Natural killer cell (primary cell): ENCODE measurements at places on chromosomes 13 and 19. TPM values are rescaled to one million over a fixed set of nuclear protein-coding genes. Genes with fewer than 3 reads are reported as not detected.

The PRODH2 gene
- total RNA-seq, result not detected

The NRTN gene
- total RNA-seq, result 0.34 TPM

The MPND gene
- 31.1 TPM for total RNA-seq

The SIAH3 gene
- total RNA-seq, result not detected

The NLRP7 gene
- not detected for total RNA-seq

The LYPD5 gene
- total RNA-seq, result not detected

DNA sequence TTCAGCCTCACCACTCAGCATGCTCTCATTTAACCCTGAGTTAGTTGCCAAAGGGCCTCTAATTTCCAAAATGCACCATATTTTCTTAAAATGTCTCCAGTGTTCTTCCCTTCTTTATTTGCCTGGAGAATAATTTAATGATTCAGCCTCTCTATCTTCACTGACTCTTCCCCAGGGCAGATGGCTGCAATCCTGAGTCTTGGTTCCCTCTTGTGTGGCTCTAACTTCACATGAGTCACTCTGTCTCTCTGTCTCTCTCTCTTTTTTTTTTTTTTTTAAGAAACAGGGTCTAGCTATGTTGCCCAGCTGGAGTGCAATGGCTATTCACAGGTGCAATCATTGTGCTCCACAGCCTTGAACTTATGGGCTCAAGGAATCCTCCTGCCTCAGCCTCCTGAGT lies 251.4 kb downstream of the VWA8 start:
- no peak for DNase-seq

DNA sequence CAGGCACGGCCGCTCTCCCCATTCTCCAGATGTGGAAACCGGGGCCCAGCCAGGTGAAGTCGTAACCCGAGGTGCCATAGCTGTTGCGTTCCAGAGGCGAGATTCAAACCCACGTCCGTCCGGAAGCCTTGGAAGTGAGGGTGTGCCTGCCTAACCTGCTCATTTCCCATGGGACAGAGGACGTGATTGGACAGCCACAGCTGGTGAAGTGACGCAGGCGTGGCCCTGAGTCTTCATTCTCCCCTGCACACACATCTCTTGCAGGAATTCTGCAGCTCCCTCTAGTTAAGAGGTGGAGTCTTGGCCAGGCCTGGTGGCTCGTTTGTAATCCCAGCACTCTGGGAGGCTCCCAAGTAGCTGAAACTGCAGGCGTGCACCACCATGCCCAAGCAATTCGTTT lies 16.8 kb downstream of the MEIS3 start:
- no peak for DNase-seq

DNA sequence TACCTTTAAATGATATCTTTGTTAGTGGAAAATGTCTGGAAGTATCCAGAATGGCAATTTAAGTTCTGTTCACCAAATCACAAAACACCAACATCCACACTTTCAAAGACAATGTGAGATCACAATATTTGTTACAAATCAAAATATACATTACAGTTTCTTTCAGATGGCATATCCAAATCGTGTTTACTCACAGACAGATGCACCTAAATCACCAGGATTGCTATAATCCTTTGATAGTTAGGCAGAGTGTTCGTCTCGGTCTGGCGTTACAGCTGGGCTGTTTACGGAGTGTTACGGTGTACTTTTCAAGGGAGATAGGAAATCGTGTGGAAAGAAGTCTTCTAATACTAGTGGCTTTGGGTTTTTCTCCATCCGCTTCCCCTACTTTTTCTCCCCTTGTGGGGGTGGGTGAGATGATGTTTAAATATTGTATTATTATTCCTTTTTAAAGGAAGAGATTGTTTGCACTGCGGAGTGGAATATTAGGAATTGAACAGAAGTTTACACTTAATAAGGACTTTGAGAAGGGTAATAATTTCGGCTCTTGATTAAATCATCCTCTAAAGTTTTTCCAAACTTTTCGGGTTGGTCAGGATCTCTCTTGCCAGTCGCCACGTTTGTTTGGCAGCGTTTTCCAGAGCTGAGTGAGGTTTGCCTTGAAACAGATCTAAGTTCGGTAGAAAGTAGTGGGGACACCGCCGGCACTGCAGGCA lies 1.8 kb downstream of the MAB21L1 start:
- no peak for DNase-seq

GRCh38 chr13:38514575-38514974 lies 164.9 kb downstream of the UFM1 start:
- no peak for DNase-seq

DNA sequence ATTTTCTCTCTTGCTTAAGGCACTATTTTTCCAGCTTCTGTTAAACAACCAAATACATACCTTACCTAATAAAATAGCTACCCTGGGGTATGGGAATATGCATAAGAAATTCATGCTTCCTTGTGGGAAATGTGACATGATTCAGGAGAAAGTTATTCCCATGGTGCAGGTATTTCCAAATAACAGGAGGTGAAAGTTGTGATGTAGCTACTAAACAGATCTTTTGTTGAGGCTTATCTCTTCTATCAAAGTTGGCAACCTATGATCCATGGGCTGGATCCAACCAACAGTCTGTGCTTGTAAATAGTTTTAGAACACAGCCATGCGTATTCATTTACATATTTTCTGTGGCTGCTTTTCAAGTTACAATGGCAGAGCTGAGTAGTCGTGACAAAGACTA lies 177.8 kb upstream of the NBEA start:
- no peak for DNase-seq

DNA sequence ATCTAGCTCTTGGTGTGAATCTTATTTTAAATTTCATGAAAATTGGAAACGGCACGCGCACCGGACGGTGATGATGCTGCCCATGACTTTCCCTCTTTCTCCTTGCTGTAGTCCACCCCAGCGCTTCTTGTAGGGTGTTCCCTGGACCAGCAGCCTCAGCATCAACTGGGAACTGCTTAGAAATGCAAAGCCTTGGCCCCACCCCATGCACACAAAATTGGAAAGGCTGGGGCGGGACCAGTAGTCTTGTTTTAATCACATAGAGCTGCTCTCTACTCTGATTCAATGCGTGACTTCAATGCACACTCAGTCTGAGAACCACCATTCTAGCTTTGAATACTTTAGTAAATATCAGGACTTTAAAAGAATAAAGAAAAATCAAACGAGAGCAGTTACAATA lies 427.1 kb downstream of the EFNB2 start:
- DNase-seq, result no peak

DNA sequence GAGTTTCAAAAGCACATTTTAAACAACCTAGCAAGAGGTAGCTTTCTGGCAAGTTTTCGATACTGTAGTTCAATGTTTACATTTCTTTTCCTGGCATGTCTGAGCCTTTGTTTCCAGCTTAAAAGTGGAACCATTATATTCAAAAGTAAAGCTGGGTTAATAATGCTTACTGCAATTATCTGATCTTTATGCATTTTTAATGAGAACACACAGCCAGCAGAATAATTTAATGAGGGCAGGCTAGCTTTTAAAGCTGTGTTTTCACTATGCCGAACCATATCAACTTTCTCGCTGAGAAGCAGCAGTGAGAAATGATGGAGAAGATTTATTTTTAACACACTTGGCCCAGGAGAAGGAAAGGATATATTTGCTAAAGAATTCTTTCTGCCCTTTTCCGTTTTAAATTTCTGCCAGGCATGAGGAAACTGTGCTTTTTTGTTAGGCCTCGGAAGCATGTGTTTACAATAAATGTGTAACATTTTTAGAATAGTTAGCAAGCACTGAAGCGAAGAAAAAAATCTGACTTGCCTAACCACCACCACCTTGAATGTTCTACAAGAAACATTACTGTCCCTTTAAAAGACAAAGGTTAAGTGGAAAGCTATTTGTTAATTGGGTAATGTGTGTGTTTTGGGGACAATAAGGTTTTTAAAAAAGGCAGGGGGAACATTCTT lies 1.0 kb downstream of the MBNL2 start:
- DNase-seq, result no peak

DNA sequence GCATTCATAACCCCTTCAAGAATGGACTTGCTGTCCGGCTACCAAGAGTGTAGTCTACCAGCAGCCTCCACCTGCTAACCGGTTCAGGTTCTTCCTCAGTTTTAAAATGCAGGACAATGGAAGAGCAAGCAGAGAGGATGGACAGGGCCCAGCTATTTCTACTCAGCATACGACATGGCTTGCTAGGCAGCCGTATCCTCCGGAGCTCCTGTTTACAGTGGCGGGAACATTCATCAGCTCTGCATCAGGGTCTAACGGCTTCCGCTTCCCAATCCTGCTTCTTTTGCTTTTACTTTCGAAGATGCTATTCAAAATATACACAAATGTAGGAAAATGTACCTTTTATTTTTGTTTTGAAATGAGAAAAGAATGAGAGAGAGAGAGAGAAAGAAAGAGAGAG lies 118.5 kb downstream of the TRPC4 start:
- DNase-seq, result no peak

GRCh38 chr13:51731759-51732158 lies 72.2 kb downstream of the DHRS12 start:
- no peak for DNase-seq

DNA sequence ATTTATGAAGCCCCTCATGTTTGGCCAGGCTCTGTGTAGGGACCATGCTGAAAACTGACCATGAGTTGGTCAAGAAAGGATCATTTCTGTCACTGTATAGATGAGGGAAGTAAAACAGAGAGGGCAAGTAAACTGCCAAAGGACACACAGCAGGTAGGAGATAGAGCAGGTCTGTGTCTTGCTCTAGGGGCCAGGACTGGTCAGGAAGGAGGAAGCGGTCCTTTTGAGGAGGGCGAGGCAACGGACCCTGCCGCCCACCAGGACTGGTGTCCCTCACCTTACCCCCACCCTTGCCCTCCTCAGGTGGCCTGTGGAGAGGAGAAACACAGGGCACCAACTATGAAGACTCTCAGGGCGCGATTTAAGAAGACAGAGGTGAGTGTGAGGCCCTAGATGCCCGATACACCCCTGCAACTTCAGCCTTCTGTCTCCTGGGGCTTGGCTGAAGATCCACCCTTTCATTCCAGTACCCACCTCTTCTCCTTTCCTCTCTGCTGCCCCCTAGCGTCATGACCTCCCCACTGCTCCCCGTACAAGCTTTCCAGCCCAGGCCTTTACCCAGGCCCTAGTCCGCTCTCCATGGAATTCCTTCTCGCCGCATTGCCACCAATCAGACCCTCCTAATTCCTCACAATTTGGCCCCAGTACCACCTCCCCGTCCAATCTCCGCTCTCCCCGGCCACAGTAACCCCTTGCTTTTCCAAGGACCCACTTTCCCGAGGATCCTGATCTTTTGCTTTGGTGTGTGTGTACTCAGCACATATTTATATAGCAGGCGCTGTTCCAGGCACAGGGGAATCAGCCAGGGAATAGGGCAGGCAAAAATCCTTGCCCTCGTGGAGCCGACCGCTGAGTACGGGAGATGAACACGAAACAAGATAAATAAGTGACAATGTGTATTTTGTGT lies 3.9 kb downstream of the ANKRD24 start:
- DNase-seq, result peak; percentile 83

GRCh38 chr19:45975306-45976070 lies 1.8 kb upstream of the NOVA2 start:
- DNase-seq, result no peak

GRCh38 chr19:53969366-53969765 lies 6.6 kb downstream of the CACNG8 start:
- no peak for DNase-seq

GRCh38 chr13:46934749-46935148 lies 37.9 kb upstream of the HTR2A start:
- DNase-seq, result no peak

DNA sequence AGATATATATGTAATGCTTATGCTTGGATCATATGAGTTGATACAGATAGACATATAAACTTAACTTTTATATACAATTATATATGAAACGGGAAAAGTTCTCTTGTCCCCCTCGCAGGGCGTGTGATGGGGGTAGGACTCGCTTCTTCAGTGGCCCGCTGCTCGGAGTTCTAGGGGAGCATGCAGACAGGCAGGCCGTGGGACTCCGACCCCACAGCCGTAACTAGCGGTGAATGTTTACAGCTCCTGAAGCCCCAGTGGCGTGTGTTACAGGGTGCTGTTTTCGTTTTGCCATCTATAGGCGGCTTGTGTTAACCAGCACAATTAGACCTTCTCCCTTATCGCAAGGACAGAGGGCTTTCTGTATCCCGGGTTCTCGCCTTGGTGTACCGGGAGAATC lies 1899.8 kb downstream of the PCDH9 start:
- DNase-seq, result no peak

- no peak for DNase-seq
These were observed 27.2 kb upstream of the SEMA6B start for GRCh38 chr19:4586691-4587090.

DNA sequence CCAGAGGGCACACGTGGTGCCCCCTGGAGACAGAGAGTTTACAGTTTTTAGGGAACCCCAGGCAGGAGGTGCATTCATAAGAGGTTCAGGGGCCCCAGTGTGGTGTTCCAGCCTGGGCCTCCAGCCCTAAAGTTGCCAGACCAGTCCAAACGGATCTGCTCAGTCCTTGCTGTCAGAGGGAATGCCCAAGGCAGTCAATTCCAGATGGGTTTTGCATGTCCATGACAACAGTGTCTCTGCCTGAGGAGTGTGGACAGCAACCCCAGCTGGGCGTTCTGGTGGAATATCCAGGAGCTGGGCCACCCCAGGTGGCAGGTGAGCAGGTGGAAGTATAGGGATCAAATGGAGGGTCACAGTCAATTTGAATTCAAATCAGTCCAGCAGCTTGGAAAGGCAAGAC lies 25.3 kb downstream of the FBXO27 start:
- no peak for DNase-seq

GRCh38 chr13:98879127-98879520 lies 98.7 kb downstream of the DOCK9 start:
- DNase-seq, result no peak

DNA sequence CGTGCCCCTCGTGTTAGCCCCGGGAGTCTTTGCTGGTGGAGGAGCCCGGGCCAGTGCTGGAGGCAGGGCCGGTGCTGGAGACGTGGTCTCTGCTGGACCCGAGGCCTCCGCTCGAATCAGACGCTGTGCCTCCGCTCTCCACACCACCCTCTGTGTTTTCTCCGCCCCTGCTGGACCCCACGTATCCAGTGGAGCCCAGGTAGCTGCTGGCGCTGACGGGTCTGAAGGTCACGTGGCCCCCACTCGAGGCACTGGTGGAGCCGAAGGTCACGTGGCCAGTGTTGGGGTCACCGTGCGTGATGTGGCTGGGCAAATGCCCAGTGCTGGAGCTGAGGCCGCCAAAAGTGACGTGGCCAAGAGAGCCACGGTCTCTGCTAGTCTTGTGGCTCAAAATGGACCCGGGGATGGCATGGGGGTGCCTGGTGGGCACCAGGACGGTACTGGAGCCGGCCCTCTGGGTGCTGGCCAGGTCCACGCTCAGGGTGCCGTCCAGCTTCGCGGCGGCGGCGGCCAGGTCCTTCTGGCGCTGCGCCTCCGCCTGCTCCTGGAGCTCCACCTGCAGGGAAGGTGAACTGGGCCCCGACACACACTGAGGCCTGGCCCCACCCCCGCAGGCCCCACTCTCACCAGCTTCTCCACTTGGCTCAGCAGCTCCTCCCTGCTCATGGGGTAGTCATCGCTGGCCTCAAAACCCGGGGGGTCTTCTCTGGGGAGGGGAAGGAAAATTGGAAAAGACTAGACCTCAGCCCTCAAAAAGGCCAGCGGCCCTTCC lies 27.3 kb downstream of the ZNF114 start:
- DNase-seq, result no peak

- DNase-seq, result no peak
These were observed 42.2 kb downstream of the DHRS12 start for GRCh38 chr13:51761643-51762350.

GRCh38 chr19:16801600-16802013 lies 27.6 kb upstream of the SIN3B start:
- no peak for DNase-seq
